ENCODE measurements at places on chromosomes 1 and 21.

- no peak for DNase-seq
Measured at GRCh38 chr21:43986544-43987451, 25.3 kb upstream of the TRAPPC10 start.

DNA sequence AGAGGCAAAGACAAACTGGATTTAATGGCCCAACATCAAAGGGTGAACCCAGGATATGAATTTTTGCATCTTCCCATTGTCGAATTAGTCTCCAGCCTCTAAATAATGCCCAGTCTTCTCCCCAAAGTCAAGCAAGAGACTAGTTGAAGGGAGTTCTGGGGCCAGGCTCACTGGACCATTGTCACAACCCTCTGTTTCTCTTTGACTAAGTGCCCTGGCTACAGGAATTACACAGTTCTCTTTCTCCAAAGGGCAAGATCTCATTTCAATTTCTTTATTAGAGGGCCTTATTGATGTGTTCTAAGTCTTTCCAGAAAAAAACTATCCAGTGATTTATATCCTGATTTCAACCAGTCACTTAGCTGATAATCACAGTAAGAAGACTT lies 26.5 kb downstream of the CD53 start:
- no peak for DNase-seq

DNA sequence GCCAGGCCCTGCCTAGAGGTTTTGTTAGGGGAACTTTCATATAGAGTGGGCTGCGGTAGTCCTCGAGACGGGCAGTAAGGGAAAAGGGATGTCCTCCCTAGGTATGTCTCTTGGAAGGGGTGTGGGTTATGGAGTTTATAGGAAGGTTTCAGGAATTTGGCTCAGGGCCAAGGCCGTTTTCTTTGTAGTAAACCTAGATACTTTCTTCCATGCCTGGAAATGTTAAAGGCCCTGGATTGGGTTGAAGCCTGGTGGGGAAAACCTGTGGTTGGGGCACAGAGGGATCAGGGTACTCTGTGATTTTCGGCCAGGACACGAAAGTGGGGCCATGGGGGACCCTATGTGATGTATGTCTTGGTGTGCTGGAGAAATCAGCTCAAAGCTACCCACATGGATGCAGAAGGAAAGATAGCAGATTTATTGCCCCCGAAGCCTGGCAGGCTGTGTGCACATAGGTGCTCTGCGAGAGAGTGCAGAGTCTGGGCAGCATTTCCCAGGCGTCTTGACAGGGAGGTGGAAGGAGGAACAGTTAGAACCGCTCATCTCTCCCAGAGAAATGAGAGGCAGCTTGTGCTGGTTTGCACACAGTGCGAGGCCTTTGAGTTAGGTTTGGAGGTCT lies 1.7 kb downstream of the SNAP47 start:
- DNase-seq = no peak

DNA sequence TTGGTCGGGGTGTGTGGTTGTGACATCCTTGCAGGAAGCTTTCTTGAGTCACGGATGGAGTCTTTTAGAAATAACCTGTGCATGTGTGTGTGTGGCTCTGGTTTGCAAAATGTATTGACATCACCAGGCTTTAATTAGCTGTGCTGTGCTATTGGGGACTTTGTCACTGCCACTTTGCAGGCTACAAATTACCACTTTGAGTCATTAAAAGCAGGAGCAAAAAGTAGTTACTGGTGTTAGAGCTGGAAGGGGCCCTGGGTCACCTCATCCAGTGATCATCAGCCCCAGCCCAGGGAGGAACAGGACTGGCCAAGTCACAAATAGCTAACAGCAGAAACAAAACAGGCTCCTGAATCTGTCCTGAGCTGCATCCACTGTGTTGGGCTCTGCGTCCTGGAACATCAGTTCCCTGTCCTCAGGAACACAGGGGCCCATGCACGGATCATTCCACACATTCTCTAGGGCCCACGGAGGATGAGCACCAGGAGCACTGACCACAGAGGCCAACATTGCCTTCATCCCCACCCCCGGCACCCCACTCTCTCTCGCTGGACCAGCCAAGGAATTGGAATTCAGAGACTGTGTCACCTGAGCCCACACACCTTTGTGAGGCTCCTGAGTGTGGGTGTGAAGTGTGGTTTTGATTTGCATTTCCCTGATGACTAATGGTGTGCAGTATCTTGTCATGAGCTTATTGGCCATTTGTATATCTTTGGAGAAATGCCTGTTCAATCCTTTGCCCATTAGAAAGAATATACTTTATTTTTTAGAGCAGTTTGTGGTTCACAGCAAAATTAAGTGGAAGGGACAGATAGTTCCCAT lies 280.1 kb upstream of the C1orf174 start:
- DNase-seq = no peak

DNA sequence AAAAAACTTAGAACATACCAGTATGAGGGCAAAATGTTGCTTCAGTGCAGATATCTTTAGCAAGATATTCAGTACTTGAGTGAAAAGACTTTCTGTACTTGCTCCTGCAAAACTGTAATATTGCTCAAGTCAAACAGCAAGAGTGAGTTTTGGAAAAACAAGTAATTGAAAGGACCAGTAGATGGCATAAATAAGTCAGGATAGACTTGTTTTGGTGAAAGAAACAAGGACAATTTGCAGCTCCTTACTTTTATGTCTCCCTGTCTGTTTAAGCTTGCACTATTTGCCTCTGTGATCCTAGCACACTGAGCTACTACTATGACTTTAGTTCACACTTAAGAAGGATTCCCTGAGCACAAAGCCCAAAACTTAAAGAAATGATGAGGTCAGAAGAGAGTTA lies 39.1 kb downstream of the IFI44 start:
- DNase-seq = no peak

GRCh38 chr1:226890331-226891108 lies 20.1 kb downstream of the PSEN2 start:
- DNase-seq = no peak

- no peak for DNase-seq
Measured at GRCh38 chr1:31927661-31927980, 10.5 kb downstream of the PTP4A2 start.

GRCh38 chr1:244732851-244733450 lies 80.0 kb downstream of the DESI2 start:
- no peak for DNase-seq

GRCh38 chr1:238329671-238330070 lies 438.9 kb upstream of the ZP4 start:
- no peak for DNase-seq

DNA sequence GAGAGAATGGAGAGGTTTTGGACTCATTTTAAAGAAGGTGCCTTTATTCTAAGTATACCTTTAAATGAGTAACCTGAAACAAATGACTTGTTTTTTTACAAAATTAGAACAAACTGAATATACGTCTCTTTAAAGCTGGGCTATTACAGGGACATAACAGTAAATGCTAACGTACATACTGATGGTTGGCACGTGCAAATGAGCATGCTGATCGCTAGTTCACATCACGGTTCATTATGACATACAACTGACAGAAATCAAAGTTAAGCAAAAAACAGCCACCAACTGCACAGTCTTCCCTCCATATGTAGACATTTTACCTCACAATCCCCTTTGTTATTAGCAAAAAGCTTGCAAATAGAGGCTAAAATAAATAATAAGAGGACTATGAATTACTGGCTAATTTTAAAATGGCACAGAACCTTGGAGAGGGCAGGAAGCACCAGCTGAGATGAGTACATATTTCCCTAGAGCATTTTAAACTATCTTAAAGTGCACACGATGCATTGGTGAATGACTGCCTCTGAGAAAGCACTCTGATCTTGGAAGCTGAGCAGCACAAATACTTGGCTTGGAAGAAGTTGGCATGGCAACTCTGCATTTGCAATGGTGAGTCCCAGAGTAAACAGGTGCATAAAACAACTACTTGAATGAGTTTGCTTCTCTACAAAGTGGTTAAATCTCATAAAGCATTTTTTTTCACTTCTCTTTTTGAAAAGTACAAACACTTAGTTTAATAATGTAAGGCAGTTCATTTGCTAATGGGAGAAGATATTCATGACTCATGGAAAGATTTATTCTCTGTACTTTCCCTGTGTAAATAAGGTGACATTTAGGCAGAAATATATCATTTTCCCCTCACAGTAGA lies 204.7 kb downstream of the LHX8 start:
- no peak for DNase-seq

- DNase-seq = no peak
Measured at GRCh38 chr1:203201516-203202205, 15.2 kb upstream of the CHI3L1 start.

DNA sequence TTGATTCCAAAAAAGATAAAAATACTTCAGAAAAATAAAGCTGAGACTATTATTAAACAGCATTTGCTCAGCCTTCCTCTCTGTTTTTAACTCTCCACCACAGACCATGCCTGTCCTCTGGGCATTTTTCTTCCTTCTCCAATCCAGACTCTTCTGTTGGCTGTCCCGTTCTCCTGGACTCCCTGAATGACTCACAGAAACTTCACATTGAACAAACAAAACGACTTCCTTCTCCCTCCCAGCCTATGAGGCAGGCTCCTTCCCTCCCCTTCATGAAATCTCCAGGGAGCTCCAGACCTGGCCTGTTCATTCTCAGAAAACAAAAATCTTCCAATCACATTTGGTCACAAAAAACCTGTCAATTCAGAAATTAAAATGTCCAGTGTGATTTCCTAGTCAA lies 421.3 kb downstream of the NPHP4 start:
- no peak for DNase-seq

DNA sequence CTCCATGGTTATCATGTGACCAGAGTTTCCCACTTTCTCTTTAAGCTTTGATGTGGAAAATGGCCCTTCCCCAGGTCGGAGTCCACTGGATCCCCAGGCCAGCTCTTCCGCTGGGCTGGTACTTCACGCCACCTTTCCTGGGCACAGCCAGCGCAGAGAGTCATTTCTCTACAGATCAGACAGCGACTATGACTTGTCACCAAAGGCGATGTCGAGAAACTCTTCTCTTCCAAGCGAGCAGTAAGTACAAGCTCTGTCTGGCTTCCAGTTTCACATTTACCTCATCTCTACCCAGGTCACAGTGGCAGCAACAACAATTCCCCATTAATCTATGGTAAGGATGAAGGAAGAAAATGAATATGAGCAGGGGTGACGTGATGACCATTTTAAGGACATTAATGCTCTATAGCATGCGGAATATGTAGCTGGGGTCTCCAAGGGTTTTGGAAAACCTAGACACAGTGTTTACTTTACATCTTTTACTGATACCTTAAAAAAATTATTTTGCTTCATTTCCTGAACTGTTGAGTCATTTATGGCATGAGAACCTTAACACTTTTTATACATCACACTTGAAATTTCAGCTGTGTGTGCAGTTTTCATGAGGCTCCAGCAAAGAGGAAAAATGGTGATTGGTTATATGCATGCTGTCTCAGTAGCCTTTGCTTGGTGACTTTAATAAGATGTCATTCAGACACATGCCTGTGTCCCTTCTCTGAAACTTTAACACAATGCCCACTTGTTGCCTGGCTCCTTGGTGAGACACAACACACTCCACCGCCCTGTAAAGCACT lies 286.3 kb upstream of the SGIP1 start:
- no peak for DNase-seq

DNA sequence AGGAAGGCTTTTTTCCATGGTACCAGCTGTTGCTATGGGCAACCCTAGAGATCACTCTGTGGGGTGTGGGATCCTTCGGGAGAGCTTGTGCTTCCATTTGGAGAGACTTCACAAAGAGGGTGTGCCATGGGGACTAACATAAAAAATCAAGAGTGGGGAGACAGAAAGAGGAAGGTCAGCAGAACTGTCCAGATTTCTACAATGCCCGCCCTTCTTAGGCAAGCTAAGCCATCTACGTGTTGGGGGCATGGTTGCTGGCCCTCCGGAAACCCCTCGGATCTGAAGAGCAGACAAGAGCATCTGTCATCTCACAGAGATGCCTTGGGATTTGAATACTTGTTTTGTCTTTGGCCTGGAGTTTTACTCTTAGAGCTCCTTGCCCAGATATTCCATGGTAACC lies 83.9 kb upstream of the ZNF648 start:
- DNase-seq = no peak

DNA sequence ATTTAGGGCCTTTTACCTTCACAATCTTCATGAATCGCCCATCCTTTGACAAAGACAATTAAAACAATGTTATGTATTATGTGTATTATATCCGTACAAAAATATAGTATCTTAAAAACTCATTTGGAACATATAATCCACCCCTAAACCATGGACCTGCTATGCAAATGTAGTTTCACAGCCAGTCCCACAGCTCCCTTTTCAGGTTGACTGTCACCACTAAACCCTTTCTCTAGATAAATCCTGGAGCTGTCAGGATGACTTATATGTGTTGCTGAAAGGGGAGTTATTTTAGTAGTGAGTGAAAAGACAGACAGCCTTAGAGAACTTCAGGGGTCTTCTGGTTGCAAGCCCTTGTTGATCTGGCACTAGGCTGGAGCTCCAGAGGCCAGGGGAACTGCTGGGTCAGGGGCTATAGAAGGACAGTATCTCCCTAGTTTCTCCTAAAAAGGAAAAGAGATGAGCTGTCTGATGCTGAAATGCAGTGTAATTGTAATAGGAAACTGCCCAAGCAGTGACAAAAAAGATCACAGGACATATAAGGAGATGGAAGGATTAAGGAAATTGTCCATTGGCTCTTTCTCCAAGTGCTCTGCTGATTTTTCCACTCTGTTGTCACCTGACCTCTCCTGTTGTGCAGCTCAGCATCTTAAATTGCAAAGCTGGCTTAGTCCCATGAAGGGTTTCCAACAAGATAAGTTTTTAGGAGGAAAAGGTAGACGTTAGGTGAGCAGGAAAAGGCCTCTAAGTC lies 127.7 kb downstream of the S1PR1 start:
- no peak for DNase-seq

- no peak for DNase-seq
Measured at GRCh38 chr1:176540428-176540827, 77.5 kb downstream of the PAPPA2 start.

GRCh38 chr1:7646981-7647901 lies 123.9 kb upstream of the VAMP3 start:
- DNase-seq = no peak

GRCh38 chr1:55696891-55697290 lies 481.7 kb upstream of the USP24 start:
- no peak for DNase-seq

DNA sequence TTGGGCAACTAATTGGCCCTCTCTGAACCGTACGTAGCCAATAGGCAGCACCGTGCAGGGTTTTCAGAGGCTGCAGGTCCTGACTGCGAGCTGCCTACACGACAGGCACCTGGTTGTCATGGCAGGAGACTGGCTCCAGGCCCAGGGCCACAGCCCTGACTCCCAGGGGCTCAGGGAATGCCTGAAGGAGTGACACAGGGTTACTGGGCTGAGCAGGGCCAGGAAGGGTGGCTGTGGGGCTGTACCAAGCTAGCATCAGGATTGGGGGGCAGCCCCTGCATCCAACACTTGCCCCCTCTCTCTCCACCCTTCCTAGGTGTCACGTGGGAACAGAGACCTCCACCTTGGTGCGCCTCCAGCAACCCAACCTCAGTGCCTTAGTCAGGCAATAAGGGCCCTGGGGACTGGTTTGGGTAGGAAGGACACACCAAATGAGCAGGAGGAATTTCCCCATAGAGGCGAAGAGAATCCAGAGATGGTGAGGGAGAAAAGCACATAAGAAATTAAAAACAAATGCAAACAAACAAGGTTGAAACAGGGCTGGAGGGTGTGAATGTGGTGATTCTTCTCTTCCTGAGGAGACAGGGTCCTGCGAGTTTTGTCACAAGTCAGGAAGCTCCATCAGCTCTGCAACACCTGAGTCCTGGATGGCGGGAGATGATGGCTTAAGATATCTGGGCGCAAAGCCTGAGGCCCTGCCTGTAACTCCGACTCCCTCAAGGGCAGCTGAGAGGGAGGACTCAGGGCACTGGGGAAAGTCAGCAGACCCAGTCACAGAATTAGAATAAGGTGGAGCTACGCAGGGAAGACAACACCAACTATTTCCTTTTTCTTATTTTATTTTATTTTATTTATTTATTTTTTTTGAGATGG lies 19.7 kb upstream of the RNU1-4 start:
- DNase-seq = no peak

- no peak for DNase-seq
Measured at GRCh38 chr1:43910343-43910742, 23.3 kb upstream of the ARTN start.
